D721Med (cell line): ENCODE measurements at places on chromosomes 3 and 15.
A peak's percentile ranks its signal among the peaks of the same experiment; 100 is the strongest.

DNA sequence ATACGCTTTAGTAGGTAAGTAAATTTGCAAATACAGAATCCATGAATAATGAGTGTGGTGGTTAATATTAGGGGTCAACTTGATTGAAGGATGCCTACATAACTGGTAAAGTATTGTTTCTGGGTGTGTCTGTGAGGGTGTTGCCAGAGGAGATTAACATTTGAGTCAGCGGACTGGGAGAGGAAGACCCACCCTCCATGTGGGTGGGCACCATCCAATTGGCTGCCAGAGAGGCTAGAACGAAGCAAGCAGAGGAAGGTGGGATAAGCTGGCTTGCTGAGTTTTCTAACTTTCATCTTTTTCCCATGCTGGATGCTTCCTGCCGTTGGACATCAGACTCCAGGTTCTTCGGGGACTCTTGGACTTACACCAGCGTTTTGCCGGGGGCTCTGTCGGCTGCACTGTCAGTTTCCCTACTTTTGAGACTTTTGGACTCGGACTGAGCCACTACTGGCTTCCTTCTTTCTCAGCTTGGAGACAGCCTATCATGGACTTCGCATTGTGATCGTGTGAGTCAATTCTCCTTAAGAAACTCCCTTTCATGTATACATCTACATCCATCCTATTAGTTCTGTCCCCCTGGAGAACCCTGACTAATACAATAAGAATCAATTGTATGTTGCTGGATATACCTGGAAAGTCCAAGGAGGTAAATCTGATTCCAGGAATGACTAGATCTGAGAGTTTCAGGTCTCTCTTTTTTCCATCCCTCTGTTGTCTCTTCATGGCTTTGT lies 25.8 kb upstream of the NEDD4 start:
- no peak for DNase-seq

DNA sequence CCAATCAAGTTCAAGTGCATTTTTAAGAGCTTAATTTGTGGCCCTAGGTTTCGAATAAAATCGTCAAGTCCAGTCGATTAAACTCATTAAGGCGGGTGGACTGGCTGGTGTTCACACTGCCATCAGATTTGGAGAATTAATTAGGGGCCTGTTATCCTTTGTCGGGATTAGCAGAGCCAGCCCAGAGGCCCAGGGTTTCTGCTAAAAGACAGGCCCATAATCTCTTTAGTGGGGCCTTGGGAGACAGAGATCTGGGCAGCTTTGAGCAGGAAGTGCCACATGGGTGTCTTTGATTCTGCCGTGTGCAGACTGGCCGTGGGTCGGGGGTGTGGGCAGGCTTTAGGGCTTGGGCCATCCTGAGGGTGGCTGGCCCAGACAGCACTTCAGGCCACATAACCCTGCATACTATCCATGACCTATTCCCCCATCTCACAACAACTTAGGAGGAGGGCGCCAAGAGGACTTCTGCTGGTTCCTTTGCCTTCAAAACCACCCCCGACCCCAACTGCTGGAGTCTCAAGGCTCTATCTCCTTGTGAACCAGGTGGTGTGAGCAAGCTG lies 94.7 kb downstream of the PLXNA1 start:
- DNase-seq, result peak; percentile 77

GRCh38 chr15:78212546-78213424 lies 21.6 kb downstream of the ACSBG1 start:
- DNase-seq, result no peak

DNA sequence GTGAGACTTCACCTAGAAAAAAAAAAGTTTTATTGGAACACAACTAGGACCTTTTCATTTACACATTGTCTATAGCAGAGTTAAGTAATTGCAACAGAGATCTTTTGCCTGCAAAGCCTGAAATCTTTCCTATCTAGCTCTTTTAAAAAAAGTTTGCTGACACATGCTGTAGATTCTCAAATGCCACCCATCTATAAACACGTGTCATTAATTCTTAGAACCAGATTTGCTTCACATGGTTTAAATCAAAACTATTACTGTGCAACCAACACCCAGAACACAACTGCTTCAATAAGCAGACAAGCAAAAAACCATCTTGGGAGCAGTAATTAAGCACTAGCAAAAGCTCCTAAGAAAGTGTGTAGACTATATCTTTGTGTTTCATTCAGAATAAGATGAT lies 55.0 kb downstream of the OXSM start:
- no peak for DNase-seq

- DNase-seq, result no peak
These were observed 14.9 kb downstream of the PLA2G4D start for GRCh38 chr15:42079401-42079908.

GRCh38 chr3:39879581-39879980 lies 70.2 kb downstream of the MYRIP start:
- no peak for DNase-seq

- DNase-seq, result no peak
These were observed 134.3 kb downstream of the CGGBP1 start for GRCh38 chr3:87924485-87924884.
